ENCODE measurements at places on chromosomes 16 and 17.

- no peak for DNase-seq
These were observed 1.1 kb upstream of the MEAK7 start for GRCh38 chr16:84505249-84506187.

GRCh38 chr17:7425756-7426155, 340 bp downstream of the SPEM2 start:
- no peak for DNase-seq

GRCh38 chr17:65218261-65218660, 81.1 kb downstream of the RGS9 start:
- no peak for DNase-seq

DNA sequence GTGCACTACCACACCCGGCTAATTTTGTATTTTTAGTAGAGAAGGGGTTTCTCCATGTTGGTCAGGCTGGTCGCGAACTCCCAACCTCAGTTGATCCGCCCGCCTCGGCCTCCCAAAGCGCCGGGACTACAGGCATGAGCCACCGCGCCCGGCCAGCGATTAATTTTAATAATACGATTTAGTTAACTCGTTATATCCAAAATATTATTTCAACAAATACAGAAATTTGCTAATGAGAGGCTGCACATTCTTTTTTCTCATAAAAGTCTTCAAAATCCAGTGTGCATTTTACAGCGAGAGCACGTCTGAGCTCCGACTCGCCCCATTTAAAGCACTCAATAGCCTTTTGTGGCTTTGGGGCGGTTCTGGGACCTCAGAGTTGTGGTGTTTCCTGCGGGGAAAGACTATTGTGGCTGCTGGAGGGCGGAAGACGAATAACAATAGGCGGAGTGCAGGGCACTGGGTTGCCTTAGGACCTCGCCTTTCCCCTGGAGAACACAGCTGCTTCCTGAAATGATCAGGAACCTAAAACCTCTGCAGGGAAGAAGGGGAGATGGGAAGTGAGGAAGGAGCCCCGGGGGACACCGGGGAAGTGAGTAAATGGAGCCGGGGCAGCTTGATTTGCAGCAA, 2.9 kb upstream of the ZSCAN10 start:
- peak; percentile 57 for DNase-seq

DNA sequence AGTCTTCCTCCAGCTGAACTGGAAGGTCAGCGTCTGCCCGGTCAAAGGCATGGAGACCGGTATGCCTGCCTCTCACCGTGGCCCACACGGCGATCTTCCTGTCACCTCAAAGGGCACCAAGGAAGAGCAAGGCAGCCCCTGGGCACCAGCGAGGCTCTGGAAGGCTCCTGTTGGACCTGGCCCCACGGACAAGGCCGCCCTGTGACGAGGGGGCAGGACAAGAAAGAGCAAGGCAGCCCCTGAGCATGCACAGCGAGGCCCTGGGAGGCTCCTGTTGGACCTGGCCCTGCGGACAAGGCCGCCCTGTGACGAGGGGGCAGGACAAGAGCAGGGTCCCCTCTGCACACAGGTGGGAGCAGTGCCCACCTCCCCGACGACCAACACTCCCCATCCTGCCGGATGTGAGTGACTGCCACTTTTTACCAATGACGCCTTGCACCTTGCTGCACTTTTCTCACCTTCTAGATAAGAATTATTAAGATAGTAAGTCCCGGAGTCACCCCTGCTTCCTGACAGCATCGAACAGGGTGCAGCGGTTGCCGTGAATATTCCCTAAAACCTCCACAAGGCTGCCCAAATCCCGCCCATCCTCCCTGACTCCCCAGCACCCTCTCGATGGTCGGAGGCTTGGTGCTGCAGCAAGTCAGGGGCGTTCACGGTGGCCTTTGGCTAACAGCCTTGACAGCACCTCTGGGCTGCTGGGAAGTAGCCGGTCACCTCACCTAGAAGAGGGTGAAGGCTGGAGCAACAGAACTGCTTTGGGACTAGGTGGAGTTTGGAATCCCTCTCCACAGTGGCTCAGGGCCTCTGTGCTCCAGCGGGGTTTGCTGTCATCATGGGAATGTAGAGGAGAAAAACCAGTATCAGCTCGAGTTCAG, 5.6 kb upstream of the WDR45B start:
- no peak for DNase-seq

DNA sequence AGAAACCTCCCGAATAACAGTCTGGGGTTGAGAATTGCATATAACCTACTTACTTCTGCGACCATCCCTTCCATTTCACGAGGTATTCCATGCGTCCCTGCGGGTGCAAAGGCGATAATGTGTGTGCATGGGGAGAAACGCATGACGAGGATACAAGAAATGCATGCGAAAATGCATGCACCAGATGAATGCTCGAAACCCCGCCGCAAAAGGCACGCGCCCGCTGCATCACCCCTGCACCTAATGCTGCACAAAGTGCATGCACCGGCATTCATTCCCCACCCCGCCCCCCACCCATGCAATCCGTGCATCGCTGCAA, 474 bp downstream of the CBX8 start:
- DNase-seq = no peak

GRCh38 chr16:64736857-64737256, 385.0 kb downstream of the CDH11 start:
- no peak for DNase-seq

- no peak for DNase-seq
These were observed 2.6 kb downstream of the SLFN12 start for GRCh38 chr17:35429702-35430101.

- no peak for DNase-seq
These were observed 81.8 kb downstream of the WDR59 start for GRCh38 chr16:74903120-74903519.

- DNase-seq = no peak
These were observed 6.3 kb downstream of the GNPTG start for GRCh38 chr16:1357906-1358566.

- DNase-seq = no peak
These were observed 167.7 kb downstream of the IRX3 start for GRCh38 chr16:54118846-54119245.

GRCh38 chr16:8958344-8959167, 5.2 kb downstream of the USP7 start:
- DNase-seq = peak; percentile 40

DNA sequence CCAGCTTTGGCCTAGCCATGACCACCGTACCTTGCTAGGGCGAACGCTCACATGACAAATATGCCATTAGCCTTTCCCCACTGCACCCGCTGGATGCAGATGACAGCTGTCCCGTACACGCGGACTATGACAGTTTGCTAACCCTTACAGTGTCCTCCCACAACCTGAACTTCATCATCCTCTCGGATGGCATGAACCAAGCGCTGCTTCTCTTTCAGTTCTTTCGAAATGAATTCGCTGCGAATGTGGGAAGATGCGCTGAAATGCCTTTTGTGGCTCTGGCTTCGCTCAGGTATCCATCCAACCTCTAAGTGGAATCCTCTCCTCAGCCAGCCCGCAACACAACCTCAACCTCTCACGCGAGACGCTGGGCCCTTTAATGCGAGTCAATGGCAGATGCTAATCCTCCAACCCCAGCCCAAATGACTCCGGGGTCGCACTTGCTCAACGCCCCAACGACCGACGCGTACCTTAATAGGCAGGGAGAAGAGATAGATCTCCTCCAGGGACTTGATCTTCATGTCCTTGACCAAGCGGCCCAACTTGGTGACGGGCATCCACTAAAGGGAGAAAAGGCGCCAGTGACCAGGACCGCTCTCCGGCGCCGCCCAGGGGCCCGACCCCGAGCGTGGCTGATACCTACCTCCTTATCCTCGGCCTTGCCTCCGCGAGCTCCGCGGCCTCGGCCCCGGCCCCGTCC, 670 bp downstream of the RPS2 start:
- peak; percentile 56 for DNase-seq

GRCh38 chr17:43577664-43578403, 31.7 kb upstream of the ETV4 start:
- DNase-seq = no peak

DNA sequence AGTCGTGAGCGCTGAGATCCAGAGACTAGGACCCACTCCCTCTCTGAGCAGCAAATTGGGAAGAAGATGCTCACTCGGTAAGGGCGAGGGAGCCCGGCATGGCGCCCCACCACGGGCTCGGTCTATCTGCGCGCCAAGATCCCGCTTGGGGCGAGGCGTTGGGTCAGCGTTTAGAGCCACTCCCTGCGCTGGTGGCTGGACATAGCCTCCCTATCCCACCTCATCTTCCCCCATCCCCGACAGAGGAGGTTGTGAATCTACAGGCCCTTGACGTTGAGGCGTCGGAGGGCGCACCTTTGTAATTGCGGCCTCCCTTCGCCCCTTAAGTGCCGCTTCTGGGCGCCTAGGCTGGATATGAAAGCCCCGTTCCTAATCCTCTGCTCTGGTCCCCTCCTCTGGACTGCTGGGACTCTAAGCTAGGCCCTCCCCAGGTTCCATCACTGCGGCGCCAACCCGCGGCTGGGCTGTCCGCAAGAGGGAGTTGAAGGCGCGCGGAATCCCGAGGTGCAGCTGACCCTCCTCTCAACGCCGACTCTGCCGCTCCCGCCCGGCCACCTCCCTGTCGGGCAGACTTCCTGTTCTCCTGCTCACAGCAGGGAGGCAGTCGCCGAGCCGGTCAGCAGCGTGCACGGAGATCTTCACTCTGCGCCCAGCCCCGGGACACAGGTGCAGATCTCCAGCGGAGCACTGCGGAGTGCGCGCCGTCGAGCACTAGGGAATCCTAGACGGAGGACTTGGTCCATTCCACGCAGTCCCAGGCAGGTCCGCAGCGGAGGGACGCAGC, 16.1 kb upstream of the HOXB9 start:
- DNase-seq = no peak

DNA sequence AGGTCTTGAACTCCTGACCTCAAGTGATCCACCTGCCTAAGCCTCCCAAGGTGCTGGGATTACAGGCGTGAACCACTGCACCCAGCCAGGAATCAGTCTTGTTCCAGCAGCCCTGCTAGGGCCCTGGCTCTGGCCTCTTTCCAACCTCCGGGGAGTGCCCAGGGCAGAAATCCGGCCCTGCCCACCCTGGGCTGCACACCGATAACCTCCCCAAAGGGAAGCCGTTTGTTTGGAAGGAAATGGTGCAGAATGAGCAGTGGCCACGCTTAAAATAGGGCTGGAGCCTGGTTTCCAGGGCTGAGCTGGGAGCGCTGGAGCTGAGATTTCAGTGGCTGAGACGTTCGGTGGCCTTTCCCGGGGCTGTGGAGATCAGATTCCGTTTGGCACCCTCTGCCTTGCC, 17.8 kb upstream of the EMP2 start:
- no peak for DNase-seq

DNA sequence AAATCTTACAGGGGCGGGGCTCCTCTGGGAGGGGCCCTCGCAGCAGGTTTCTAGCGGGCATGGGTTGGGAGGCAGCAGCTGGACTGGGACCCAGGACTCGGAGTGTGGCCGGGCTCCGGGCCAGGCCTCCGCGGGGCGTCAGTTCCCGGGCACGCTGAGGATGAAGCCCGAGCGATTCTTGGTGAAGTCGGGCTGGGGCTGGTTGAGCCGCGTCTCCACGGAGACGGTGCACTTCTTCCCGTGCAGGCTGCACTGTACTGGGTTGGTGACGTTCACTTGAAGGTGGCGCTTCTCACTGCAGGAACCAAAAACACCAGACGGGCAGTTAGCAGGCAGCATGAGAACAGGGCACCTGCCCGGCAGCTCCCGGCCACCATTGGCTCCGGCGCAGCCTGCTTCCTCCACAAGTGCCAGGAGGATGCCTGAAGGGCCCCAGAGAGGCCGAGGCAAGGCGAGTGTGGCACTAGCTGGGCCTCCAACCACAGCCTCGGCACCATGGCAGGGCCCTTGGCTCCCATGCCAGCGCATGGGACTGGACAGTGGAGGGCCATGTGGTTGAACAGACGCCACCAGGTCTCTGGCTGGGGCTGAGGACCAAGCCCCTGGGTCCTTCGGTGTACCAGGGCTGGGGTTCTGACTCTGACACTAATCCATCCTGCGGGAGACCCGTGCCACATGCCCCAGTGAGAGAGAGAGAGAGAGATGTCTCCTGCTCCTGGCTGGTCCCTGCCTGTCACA, 8.0 kb downstream of the CDK5R1 start:
- DNase-seq = peak; percentile 96

DNA sequence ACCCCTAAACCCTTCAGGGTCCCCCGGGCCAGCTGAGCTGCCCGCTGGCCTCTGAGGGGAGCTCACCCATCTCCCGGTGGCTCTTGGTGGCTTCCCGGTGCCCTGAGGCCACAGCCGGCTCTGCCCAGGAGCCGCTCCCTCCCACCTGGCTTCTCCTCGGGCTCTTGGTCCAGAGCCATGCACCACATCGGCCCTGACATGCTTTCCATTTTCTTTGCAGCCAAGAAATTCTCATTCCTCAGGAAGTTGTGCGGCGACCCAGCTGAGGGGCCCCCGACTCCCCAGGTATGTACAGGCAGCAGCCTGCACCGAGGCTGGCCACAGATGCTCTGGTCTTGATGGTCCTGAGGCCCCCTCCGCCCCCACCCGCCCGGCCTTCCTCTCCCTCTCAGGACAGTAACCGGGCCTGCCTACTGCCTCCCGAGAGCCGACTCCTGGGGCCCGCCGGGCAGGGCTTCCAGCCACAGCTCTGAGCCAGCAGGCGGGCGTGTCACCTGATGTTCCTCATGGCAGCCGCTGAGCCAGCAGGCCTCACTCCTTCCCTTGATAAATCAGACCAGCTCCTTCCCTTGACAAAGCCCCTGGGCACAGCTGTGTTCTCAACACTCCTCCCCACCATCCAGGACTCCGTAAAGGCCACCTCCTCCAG, 28.4 kb upstream of the ZFPM1 start:
- no peak for DNase-seq

GRCh38 chr16:984736-985636, 3.4 kb downstream of the SOX8 start:
- no peak for DNase-seq

GRCh38 chr16:81695321-81696165, 83.5 kb upstream of the PLCG2 start:
- DNase-seq = no peak

DNA sequence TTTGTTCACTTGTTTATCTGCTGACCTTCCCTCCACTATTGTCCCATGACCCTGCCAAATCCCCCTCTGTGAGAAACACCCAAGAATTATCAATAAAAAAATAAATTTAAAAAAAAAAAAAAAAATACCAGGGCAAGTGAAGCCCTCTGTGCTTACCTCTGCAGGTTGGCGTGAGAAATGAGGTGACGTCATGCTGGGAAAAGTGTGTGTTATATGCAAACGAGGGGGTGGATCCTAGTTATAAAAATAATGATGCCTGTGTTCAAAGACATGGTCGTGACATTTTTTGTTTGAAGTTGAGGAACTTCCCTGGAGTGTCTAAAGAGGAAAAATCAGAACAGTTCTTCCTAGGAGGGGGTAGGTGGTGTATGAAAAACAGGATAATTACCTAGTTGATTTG, 20.2 kb downstream of the TMC7 start:
- peak; percentile 37 for DNase-seq
